ENCODE measurements at places on chromosomes 1 and 21.

DNA sequence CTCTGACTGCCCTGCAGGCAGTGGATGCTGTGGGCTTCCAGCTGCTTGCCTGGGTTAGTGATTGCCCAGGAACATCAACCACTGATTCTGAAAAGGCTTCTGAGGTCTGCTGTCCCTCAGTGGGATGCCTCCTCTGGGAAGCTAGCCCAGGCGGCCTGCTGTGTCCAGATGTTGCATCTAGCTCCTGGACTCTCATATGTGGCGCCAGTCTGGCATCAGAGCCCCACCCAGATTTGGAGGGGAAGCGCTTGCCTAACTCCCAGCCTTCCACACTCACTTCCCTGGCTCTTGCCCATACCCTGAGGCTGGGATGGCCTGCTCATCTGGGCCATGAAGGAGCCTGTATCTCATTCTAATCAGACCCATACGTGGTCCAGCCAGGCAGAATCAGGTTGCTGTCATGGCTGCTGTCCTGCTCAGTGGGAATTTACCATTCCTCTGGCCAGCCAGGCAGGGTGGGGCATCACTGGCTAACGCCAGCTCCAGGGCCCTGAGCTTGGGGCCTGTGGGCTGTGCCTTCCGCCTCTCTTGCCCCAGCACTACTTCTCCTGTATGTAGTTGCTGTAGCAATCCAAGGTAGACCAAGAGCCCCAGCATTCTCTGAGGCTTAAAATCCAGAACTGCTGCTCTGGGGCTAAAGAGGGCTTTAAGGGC is 4.1 kb downstream of the CSF1 start:
- DNase-seq = no peak

- DNase-seq = no peak
Measured at GRCh38 chr1:98704474-98704873, 43.0 kb downstream of the SNX7 start.

DNA sequence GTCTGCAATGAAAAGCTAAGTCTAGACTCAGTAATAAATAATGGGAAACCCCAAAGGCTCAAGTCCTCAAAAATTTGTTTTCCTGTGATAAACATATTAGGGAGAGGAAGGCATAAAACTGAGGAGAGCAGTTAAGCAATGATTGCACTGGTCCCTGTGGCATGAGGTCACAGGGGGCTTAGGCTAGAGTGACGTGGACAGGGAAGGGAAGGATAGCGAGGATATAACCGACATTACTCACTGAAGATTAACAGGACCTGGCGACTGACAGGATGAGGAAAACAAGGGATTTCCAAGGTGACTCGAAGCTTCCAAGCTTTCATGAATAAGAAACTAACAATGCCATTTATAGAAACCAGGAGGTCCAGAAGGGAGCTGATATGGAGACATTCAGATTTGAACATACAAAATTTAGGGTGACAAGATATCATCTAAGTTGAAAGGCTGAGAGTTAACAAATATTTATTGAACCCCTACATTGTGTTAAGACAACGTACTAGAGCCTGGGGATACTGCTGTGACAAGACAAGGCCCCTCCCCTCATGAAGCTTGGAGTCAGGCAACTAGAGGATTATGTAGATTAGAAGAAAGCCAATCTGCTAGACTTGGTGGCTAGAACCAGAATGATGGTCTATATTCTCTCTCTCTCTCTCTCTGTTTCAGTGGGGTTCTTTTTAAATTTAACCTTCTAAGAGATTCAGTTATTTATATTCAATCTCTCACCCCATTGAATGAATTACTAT is 33.2 kb upstream of the PKN2 start:
- no peak for DNase-seq

- no peak for DNase-seq
Measured at GRCh38 chr1:231665101-231665500, 38.5 kb downstream of the DISC1 start.

GRCh38 chr1:24822887-24823286 is 77.6 kb downstream of the CLIC4 start:
- DNase-seq = no peak

GRCh38 chr1:36511804-36512798 is 29.4 kb upstream of the CSF3R start:
- no peak for DNase-seq

DNA sequence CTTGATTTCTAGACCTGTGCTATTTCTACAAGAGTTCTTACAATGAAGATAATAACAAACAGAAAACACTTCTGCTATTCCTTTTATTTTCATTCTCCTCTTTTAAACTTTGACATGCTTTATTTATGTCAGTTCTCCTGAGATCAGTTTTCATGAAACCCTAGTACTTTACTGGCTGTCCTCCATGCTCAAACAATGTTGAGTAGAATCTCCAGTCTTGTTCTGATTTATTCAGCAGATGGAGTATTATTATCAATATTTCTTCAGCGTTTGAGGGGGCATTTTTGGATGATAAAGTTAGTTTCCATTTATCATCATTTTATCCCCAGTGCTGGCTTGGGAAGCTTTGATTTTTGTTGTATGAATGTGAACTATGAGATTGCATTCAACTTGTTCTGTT is 85.9 kb upstream of the WARS2 start:
- no peak for DNase-seq

- DNase-seq = no peak
Measured at GRCh38 chr1:219317762-219318353, 144.2 kb downstream of the LYPLAL1 start.

DNA sequence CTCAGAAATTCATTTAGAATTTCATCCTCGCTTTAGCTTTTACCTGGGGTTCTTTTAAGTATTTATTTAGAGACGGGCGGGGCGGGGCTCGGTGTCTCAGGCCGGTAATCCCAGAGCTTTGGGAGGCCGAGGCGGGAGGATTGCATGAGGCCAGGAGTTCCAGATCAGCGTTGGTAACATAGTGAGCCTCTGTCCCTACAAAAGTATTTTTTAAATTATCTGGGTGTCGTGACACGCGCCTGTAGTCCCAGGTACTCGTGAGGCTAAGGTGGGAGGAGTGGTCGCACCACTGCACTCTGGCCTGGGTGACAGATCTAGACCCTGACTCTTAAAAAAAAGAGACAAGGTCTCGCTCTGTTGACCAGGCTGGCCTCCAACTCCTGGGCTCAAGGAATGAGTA is 942 bp upstream of the RSBN1 start:
- DNase-seq = no peak

DNA sequence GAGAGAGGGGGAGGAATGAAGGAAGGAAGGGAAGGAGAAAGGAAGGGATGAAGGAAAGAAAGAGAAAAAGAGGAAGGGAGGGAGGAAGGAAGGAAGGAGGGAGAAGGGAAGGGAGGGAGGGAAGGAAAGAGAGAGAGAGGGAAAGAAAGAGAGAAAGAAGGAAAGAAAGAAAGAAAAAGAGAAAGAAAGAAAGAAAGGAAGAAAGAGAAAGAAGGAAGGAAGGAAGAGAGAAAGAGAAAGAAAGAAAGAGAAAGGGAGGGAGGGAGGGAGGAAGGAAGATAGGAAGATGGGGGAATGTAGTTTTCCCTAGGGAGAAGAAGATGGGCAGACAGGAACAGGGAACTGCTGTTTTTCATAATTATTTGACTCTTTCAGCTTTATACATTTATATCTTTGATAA is 115.1 kb upstream of the CXADR start:
- no peak for DNase-seq

- no peak for DNase-seq
Measured at GRCh38 chr1:218625393-218625792, 280.3 kb downstream of the TGFB2 start.

GRCh38 chr1:33852711-33853110 is 11.2 kb upstream of the HMGB4 start:
- no peak for DNase-seq

GRCh38 chr1:159007726-159008125 is 2.0 kb upstream of the IFI16 start:
- DNase-seq = no peak

GRCh38 chr1:52706941-52707926 is 9.1 kb upstream of the COA7 start:
- no peak for DNase-seq

DNA sequence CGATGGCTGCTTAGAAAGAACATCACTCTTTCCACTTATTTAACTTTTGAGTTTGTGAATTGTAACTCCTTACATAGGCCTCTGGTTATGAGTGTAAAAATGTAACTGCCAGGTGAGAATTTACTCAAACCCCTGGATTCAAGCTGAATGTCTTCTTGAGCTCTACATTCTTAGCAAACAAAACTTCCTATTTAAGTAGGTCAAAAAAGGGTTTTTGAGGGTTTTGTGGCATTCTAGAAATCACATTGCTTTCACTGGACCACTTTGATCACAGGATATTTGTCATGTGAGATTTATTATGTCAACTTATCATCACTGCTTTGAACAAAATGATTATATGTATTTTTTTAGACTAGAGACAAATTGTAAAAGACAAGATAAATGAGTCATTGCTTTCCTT is 5.7 kb downstream of the IL23R start:
- DNase-seq = no peak

GRCh38 chr1:184597650-184598357 is 156.9 kb downstream of the EDEM3 start:
- DNase-seq = no peak

- no peak for DNase-seq
Measured at GRCh38 chr1:100074604-100075395, 57.9 kb downstream of the SASS6 start.

- DNase-seq = no peak
Measured at GRCh38 chr1:180266275-180267210, 36.5 kb downstream of the LHX4 start.

DNA sequence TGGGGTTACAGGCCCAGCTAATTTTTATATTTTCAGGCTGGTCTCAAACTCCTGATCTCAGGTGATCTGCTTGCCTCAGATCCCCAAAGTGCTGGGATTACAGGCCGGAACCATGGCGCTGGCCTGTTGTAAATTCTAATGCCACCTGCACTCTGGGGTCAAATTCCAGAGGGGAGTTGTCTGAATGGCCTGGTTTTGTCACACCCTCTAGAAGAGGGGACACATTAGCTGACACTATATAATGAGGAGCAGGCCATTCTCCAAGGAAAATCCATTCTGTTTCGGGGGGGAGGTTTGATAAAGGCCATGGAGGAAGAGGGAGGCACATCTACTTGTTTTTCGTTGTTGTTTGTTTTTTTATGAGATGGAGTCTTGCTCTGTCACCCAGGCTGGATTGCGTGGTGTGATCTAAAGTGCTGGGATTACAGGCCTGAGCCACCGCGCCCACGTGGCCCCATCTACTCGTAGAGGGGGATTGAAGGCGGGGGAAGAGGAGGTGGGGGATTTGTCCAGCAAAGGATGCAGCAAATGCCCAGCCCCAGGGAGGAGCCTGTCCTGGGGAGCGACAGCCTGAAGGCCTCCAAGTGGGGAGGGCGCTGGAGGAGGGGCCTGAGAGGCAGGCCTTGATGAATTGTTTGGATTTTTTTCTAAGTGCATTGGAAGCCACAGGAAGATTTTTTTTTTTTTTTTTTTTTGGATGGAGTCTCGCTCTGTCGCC is 78.4 kb upstream of the SLC45A1 start:
- DNase-seq = no peak

GRCh38 chr1:20751462-20751990 is 19.0 kb upstream of the SH2D5 start:
- no peak for DNase-seq

GRCh38 chr1:23699280-23700179 is 7.9 kb downstream of the RPL11 start:
- DNase-seq = no peak

GRCh38 chr1:203188686-203189232 is 2.3 kb upstream of the CHI3L1 start:
- no peak for DNase-seq

- no peak for DNase-seq
Measured at GRCh38 chr1:113641396-113641795, 117.9 kb downstream of the PHTF1 start.

GRCh38 chr1:163170331-163170730 is 32.4 kb downstream of the RGS5 start:
- DNase-seq = no peak

GRCh38 chr1:90175490-90176167 is 180.7 kb downstream of the ZNF326 start:
- DNase-seq = no peak

- DNase-seq = no peak
Measured at GRCh38 chr1:232999956-233000625, 49.7 kb downstream of the NTPCR start.

DNA sequence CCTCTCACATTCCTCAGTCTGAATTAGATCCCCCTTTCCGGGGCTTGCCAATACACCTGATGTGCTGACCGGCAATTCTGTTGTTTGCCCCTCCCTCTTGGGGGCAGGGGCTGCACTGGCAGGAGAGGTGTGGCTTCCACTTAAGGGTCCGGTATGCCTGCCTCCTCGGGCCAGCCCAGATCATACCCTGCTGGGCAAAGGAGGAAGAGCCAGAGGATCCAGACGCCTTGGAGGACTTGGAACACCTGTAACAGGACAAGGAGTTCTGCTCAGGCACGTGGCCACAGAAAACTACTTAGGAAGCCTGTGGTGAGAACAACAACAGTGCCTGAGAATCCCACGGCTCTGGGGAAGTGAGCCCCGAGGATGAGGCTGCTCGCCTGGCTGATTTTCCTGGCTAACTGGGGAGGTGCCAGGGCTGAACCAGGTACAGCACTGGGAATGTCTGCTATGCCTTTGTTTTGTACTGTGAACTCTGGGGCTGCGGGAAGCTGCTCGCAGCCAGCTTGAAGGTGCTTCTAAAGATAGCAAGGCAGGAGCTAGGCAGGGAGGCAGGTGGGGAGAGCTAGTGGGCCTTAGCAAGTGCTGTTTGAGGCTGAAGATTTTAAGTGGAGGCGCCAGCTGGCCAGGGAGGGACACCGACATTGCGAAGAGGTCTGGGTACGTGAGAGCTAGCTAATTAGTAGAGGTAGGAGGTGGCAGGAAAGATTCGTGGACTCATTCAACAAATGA is at the start of gene SMPDL3B:
Gene SMPDL3B (plus strand): TSS at position 183 of the 732 bp plus-strand sequence. CDS start 184 bp downstream, at position 367.
- no peak for DNase-seq

- DNase-seq = no peak
Measured at GRCh38 chr1:9150582-9151327, 21.9 kb upstream of the GPR157 start.

DNA sequence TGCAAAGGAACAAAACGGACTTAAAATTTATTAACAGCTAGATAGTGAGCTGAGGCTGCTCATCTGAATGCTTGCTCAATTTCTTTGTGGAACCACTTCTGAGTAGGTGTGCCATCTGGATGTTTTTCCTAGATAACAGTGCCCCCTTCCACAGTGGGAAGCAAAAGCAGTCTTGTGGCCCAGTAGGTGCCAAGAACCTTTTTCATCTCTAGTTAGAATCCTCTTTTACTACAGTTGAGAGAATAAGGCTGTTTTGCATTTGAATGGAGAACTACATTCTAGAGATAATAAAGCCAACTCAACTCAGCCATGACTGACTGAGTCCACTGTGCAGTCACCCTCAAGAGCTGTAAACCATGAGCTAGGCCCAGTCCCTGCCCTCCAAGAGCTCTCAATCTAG is 13.3 kb downstream of the F3 start:
- no peak for DNase-seq

- DNase-seq = no peak
Measured at GRCh38 chr1:179966551-179966950, 11.9 kb downstream of the CEP350 start.

DNA sequence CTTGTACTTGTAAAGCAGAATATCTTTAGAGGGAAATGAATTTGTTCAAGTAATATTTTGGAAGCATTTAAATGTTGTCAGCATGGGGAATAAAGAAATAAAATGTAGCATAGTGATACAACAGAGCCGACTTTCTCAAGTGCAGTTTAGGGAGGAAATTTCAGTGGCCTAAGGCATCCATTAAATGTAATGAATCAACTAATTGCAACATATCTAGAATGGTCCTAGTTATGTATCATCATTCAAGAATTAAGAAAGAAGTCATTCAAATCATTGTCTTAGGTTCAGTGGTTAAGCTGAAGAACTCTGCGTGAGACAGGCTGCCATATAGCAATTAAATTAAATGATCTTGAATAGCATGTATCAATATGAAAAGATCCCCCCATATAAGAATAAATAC is 360.7 kb downstream of the TBX15 start:
- no peak for DNase-seq

GRCh38 chr1:23718482-23718881 is 24.8 kb upstream of the ELOA start:
- DNase-seq = no peak
